ENCODE measurements at places on chromosomes 3 and 15.
A peak's percentile ranks its signal among the peaks of the same experiment; 100 is the strongest.

- DNase-seq = peak; percentile 68
Observed at GRCh38 chr3:19931767-19932188, 2.2 kb downstream of the EFHB start.

- DNase-seq = no peak
Observed at GRCh38 chr3:196662033-196662432, 22.5 kb downstream of the NRROS start.

GRCh38 chr3:67713764-67714469 lies 59.5 kb upstream of the SUCLG2 start:
- DNase-seq = no peak

DNA sequence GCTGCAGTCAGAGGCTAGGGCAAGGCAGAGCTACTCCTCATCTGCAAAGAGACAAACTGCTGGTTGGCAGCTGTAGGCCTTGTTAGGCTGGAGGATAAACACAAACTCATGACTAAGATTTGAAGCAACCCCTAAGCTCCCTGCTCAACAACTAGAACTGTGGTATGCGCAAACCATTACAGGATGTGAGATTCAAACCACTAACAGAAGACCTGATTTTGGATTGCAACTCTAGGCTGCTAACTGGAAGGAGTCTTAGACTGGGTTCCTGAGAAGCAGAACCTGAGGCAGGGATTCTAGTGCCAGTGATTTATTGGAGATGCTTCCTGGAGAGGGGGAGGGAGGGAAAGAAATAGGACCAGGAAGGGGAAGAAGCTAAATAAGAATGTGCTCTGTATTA lies 22.5 kb downstream of the CCR4 start:
- DNase-seq = peak; percentile 87

GRCh38 chr15:92677999-92678398 lies 22.4 kb upstream of the FAM174B start:
- no peak for DNase-seq

GRCh38 chr3:23442598-23443383 lies 239.7 kb downstream of the UBE2E2 start:
- peak; percentile 50 for DNase-seq

DNA sequence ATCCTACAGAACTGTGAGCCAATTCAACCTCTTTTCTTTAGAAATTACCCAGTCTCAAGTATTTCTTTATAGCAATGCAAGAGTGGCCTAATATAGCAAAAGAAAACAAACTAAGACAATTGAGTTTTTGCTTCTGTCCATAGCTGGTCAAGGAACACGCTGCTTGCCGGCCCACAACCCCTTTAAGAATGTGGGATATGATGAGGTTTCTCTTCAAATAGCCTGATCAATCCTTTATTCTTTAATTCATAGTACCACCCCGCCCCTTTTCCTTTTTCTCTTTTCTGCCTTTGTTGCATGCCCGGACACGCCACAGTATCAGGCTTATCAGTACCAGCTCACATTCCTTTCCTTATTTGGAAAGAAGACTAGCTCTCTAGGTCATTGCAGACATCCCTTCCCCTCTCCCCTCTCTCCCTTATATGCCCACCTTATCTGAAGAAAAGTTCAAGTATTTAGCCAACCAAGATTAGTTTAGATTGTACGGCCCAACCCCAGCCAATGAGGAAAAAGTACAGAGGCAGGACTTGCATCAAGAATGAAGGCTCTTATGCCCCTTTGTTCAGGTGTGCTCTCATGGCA lies 404.5 kb downstream of the OCA2 start:
- DNase-seq = no peak

Measured in activated CD4-positive, alpha-beta T cell treated with anti-CD3 and anti-CD28 coated beads, Interleukin-2, Interleukin-6, amounts not matched to agents 100 ng/mL and 50 ng/mL, durations not matched to agents 16 hours and 8 hours (primary cell).